Stimulated activated CD8-positive, alpha-beta memory T cell treated with anti-CD3 and anti-CD28 coated beads, Interleukin-7, amount 100 ng/mL, for 1 hour (primary cell): ENCODE measurements at places on chromosomes 2 and 18.

DNA sequence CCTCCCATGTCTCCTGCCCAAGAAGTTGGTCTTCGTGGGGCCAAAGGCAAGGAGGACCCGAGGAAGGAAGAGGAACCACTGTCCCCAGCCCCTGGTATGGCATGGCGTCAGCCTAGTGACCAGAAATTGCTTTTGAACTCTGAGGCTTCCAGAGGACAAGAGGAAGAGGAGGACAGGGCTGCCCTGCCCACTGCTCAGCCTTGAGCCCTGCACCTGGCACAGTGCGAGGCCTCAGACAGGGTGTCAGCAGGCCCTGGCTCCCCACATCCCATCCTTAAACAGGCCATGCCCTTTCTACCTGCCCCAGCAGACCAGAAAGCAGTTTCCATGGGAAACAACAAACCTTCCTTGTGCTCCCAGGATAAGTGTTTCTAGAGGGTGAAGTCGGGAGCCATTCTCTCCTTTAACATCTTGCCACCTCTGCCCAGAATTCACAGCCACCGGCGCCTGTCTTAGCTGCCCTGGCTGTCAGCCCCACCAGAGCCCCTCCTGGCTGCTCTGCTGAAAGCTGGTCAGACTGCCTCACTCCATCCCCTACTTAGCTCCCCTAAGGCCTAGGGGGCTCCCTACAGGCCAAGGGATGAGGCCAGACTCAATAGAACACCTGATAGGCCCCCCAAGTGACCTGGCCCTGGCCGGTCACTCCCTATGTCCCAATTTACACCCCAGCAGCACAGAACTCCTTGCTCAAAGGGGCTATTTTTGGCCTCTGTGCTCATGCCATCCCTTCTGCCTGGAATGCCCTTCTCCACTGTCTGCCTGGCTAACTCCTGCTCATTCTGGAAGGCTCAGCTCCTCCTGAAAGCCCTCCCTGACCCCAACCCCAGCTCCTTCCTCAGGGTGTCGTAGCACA, 20.6 kb downstream of the ATOH8 start:
- DNase-seq = no peak

DNA sequence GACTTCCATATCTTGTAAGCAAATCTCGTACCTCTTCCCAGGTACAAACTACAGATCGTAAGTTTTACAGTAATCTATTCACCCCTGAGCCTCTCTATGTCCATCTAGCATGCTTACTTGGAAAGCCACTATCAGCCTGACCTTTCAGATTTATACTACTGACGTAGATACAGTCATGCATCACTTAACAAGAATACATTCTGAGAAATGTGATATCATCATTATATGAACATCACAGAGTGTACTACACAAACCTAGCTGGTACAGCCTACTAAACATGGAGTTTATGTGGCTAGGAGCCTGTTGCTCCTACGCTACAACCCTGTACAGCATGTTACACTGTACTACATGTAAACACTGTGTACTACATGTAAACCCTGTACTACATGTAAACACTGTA, 293.2 kb upstream of the ZNF804A start:
- no peak for DNase-seq

GRCh38 chr18:36843784-36844183, 14.9 kb downstream of the KIAA1328 start:
- no peak for DNase-seq

GRCh38 chr18:48954886-48955819, 4.4 kb upstream of the SMAD7 start:
- DNase-seq = no peak

- DNase-seq = no peak
Measured at GRCh38 chr2:57516698-57517340, 529.8 kb upstream of the VRK2 start.

DNA sequence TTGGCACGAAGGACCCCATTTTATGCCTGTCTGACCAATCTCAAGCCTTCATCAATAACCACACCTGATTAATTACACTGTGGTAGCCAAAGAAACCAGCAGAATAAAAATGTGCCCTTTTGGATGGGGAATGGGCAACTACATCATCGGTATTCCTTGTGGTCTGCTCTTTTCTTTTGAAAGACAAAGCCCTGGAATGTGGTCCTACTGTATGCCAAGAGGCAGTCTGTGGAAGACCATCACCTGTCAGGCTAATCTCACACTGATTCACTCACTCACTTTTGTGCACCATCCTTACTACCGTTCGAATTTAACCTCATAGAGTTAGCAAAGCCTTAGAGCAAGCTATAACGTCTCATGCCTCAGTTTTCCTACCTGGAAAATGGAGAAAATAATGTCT, 275.2 kb upstream of the LRRTM1 start:
- no peak for DNase-seq

GRCh38 chr2:187847245-187848208, 293.3 kb upstream of the TFPI start:
- DNase-seq = no peak

- no peak for DNase-seq
Measured at GRCh38 chr18:13551305-13551603, 175.1 kb downstream of the FAM210A start.

GRCh38 chr2:145919477-145919876, 1399.6 kb upstream of the ZEB2 start:
- no peak for DNase-seq

- DNase-seq = no peak
Measured at GRCh38 chr2:133434959-133435668, 133.1 kb downstream of the NCKAP5 start.

GRCh38 chr18:75422341-75422910, 5.1 kb downstream of the SMIM21 start:
- DNase-seq = no peak

GRCh38 chr18:11411048-11411447, 198.3 kb upstream of the SLC35G4 start:
- no peak for DNase-seq

DNA sequence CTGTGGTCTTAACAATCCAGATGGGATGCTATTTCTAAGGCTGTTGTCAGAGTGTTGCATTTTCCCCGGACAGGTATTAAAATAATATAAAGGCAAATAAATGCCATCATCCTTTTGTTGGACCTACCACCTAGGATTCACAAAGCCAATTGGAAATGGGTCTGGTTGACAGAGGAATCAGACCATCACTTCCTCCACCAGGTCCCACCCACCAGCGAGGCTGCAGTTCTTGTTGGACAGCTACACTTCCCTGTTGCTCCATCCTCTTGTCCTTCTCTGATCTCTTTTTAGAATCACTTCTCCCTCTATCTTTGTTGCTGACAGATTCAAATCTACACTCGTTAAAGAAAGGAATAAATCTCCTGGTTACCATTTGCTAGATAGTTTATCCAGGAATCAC, 1.1 kb downstream of the TMEM169 start:
- DNase-seq = no peak

- DNase-seq = no peak
Measured at GRCh38 chr2:233919938-233920337, 2.8 kb downstream of the TRPM8 start.

- no peak for DNase-seq
Measured at GRCh38 chr2:109374548-109375130, 239.1 kb downstream of the SEPTIN10 start.

DNA sequence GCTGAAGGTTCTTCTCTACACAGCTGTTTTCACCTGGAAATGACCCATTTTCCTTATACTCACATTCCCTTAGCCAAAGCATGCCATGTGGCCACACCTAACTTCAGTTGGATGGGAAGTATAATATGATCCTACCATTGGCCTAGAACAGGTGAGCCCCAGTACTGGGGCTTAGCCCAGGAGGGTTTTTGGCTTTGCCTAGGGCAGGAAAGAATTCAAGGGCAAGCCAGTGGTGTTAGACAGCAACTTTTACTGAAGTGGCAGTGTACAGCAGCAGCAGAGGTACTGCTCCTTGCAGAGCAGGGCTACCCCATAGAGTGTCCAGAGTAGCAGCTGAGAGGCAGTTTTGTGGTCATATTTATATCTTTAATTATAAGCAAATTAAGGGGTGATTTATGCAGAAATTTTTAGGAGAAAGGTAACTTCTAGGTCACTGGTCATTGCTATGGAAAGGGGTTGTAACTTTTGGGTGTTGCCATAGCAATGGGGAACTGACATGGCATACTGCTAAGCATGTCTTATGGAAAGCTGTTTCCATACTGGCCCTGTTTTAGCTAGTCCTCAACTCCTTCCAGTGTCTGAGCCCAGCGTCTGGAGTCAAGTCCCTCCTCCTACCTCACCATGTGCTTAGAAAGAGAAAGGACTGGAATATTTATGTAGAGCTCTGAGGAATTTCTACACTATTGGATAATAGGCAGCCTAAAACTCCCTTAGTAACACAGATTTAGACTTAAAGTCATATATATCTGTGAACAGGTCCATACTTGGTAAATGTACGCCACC, 109.0 kb upstream of the DTNA start:
- no peak for DNase-seq

DNA sequence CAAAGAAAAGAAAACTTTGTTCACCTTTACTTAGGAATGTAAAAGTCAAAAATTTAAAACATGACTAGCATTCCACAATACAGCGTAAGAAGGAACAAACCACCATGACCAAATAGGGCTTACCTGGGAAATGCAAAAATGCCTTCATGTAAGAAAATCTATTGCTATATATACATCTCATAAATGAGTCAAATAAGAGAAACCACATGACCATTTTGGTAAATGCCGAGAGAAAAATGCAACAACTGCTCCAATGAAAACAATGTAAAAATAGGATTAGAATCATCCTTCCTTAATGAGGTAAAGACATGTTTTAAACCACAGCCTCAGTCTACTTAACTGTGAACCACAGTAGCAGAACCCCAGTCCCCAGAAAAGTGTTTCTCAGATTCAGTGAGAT, 49.4 kb downstream of the TGOLN2 start:
- DNase-seq = no peak

DNA sequence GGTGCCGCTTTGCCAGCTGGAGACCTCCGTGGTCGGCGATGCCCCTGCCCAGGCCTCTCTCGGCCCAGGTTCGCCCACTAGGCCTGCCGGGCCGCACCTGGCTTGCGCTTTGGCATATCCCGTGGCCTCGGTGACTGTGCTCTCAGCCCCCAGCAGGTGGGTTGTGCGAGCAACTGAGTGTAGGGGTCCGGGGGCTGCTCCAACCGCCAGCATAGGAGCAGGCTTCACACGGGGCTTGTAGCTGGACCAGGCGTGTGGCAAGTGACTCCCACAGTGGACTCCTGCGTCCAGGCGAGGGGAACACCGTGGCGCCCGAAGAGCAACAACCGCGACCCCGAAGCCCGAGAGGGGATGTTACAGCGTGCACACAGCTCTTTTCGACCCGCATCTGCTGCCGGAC, 9.7 kb downstream of the TRAPPC12 start:
- no peak for DNase-seq

- DNase-seq = no peak
Measured at GRCh38 chr2:127661949-127662510, 13.3 kb downstream of the LIMS2 start.

GRCh38 chr2:31217465-31218200, at the start of gene CAPN14:
CAPN14 (minus strand) TSS chr2:31217515; CDS start chr2:31205447, 12,068 bp downstream.
- DNase-seq = no peak

GRCh38 chr2:211903961-211904360, 634.6 kb downstream of the ERBB4 start:
- DNase-seq = no peak

DNA sequence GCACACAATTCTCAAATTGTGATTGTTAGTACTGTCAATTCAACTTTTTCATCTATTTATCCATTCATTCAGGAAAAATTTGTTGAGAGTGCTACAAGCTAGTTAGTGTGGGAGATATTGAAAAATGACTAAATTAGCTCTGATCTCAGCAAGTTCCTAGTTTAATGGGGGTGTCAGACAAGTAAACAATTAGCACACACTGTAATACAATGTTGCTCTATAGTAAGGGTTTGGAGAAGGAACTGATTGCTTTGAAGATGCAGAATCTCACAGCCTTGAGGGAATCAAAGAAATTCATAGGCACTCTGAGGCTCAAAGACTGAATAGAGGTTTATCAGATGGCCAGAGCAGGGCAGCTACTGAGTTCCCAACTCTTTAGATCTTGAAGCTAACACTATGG, 6.8 kb upstream of the CCNYL1 start:
- no peak for DNase-seq

DNA sequence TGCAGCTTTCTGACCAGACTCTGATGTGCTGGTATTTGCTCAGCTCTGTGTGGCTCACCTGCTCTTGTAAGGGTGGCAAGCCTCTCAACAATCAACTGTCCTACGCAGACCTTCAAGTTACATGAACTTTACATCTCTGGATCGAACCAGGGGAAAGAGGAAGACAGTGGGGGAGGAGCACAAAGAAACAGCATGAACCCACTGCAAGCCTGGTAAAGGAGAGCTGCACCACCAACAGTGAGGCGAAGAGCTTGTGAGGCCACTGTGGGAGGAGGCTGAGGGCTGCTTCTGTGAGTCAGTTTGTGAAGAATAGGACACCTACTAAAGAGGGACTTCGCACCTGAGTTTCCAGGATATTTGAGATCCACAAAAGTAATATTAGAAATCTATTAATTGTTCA, 18.8 kb upstream of the FAM110C start:
- no peak for DNase-seq

- no peak for DNase-seq
Measured at GRCh38 chr2:182586426-182586825, 129.6 kb upstream of the DNAJC10 start.

- no peak for DNase-seq
Measured at GRCh38 chr2:190517468-190517867, 17.1 kb downstream of the NEMP2 start.

DNA sequence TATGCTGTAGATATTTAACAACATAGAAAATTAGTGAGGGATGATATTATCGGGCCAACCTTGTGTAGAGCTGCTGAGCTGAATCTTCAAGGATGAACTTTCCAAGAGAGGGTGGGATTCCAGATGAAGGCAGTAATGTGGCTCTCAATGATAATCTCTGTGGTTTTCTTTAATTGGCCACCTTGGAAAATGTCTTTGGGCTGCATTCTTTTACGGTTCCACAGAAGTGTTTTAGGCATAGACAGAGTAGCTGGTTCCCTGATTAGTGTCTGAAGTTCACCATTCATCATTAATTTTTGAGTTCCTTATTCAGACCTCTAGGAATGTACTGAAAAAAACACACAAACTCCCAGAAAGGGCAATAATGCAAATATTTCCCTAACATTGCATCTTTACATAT, 1566.9 kb upstream of the PIK3C3 start:
- DNase-seq = no peak

- no peak for DNase-seq
Measured at GRCh38 chr2:45409677-45410076, 201.4 kb downstream of the SRBD1 start.

DNA sequence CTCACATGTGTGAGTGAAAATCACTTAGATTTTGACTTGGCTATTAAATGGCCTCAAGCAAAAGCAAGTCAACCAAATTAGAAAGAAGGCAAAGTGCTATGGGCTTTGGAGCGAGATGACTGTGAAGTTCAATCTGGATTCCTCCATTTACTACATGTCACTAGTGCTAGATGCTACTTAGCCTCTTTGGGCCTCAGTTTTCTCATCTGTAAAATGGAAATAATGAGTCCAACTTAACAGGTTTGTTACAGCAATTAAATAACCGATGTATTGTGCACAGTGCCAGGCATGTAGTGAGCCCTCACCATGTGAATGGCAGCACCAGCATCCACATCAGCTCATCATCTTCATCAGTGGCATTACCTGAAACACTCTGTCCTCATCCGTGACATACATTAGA, 376.3 kb downstream of the MTX2 start:
- no peak for DNase-seq

GRCh38 chr2:159946326-159946999, 116.0 kb downstream of the PLA2R1 start:
- DNase-seq = no peak

- DNase-seq = no peak
Measured at GRCh38 chr2:72669121-72669520, 156.7 kb downstream of the EXOC6B start.

GRCh38 chr18:61209801-61210200, 123.4 kb upstream of the CDH20 start:
- no peak for DNase-seq

- no peak for DNase-seq
Measured at GRCh38 chr2:47250586-47251403, 95.7 kb upstream of the STPG4 start.
